ENCODE measurements at places on chromosomes 6 and 20.

DNA sequence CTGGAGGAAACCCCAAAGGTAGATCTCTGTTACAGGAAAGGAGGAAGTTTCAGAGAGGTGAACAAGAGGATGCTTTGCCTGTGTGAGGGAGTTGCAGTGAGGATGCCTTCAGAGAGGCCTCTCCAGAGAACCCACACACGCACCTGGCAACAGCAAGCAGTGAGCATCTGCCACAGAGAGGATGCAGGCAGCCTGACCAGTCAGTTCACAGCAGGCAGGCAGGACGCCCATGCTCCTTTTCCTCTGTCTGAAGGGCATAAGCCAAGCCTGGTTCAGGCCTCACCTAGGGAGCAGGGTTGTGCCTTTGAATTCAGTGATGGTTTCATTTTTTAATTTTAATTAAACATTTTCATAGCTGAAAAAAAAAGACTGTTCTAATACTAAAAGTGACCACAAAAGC is 346.0 kb upstream of the MARCKS start:
- DNase-seq, result no peak

DNA sequence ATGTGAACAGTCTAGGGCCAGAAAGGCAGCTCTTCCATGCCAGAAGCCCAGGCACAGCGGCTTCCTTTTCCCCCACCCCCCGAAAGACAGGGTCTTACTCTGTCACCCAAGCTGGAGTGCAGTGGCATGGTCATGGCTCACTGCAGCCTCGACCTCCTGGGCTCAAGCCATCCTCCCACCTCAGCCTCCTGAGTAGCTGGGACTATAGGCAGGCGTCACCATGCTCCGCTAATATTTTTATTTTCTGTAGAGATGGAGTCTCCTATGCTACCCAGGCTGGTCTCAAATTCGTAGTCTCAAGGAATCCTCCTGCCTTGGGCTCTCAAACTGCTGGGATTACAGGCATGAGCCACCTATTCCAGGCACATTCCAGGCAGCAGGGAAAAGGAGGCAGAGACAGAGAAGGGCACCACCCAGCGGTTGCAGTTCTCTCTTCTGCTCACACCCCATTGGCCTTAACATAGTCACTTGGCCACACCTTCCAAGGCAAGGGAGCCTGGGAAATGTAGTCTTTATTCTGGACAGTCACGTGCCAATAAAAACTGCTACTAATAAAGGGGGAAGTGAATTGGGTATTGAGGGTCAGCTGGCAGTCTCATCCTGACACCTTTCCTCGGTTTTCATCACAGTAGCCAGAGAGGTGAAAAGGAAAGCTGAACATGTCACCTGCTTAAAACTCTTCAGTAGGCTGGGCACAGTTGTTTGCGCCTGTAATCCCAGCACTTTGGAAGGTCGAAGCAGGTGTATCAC is 205.9 kb downstream of the ZMYND8 start:
- DNase-seq, result peak; percentile 57

GRCh38 chr6:163422550-163422949 is 8.0 kb downstream of the QKI start:
- DNase-seq, result no peak

- no peak for DNase-seq
Observed at GRCh38 chr6:74798302-74798701, 407.6 kb downstream of the COL12A1 start.

DNA sequence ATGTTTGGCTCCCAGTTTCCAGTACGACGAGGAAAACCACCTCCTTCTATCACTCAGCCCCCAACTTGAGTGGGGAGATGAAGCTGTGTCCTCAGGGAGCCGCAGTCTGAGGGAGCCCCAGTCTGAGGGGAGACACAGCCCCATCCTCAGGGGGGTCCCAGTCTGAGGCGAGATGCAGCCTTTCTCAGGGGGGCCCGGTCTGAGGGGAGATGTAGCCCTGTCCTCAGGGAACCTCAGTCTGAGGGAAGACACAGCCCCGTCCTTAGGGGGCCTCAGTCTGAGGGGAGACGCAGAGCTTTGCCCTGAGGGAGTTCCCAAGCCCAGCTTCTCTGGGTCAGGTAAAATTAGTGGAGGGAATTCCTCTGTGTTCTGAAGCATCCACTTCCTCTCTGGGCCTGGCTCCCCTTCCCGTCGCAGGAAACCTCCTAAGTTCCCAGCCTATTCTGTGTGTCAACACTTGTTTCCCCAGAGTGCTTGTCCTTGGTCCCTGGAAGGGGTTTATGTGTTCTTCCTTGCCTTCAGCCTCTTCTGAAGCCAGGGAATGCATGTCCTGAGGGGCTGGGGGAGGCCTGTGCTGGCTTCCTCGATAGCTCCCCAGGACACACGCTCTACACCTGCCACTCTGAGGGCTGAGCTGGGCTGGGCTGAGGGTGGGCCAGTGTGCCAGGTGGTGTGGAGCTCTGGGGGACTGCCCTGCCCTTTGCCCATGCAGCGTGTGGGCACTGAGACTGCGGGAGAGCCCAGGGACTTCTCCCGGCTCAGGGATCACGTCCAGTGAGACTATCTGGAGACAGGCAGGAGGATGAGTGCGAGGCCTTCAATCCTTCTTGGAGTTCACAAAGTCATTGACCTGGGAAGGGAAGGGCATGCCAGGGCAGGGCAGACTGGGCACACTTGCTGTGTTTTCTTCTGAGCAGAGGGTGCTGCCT is 55.4 kb downstream of the VEGFA start:
- DNase-seq, result no peak

DNA sequence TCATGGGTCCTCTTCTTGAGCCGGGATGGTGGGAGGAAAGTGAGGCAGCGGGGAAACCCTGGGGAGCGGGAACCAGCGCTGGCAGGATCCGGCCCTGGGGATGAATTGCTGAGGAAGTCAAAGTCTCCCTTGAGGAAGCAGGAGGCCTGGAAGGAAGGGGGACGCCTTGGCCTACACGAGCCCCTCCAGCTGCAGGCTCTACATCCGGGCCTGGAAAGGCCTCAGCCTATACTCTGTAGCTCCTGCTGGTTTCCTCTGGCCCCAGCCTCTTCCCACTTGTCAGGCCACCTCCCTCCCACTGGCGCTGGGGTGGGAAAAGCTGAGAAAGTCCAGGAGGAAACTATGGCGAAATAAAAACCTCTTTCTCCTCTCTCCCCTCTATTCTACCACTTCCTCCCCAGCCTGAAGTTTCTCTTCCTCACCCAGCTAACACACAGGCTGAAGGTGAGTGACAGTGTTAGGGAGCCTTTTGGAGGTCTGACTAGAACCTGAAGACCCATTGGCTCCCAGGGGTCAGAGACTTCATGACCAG is 14.9 kb downstream of the TREML2 start:
- peak; percentile 38 for DNase-seq
